ENCODE measurements at places on chromosomes 13 and 19.

DNA sequence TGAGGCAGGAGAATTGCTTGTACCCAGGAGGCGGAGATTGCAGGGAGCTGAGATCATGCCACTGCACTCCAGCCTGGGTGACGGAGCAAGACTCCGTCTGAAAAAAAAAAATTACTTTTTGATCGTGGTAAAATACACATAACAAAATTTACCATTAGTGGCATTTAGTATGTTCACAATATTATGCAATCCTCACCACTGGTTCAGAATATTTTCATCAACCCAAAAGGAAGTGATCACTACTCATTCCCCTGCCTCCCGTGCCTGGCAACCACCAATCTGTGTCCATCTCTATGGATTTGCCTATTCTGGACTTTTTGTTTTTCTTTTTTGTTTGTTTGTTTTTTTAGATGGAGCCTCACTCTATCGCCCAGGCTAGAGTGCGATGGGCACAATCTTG lies 1.2 kb upstream of the PALM3 start:
- DNase-seq: no peak

GRCh38 chr13:98834254-98834960 lies 81.9 kb upstream of the SLC15A1 start:
- DNase-seq: no peak

DNA sequence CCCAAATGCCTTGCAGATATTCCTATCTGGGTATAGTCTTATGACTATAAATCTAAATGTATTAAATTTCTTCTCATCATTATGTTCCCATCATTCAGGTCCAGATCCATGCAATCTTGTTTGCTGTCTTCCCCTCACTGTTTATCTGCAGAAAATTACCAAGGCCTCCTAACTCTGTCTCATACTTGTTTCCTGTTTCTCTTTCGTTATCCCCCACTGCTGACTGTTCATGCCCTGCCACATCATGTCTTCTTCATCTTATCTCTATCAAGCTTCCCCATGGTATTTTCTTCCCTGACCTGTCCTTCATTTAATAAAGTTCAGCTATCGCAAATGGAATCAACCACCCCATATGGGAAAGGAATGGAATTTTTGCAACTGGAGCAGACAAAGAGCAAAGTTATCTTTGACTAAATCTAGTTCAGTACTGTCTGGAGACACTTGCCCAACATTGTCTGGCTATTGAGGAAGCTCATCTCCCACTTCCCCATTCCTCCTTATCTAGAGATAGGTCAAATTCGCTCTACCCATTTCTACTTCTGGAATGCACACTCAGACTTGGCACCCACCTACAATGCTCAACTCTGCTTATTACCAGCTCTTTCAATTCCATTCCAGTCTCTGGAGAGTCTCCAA lies 1358.1 kb downstream of the EFNB2 start:
- DNase-seq: no peak

- no peak for DNase-seq
These were observed 316.0 kb upstream of the ARGLU1 start for GRCh38 chr13:106883976-106884375.

- no peak for DNase-seq
These were observed 107.8 kb upstream of the ATXN8OS start for GRCh38 chr13:69999875-70000274.

- no peak for DNase-seq
These were observed 104.7 kb upstream of the FREM2 start for GRCh38 chr13:38582133-38582532.

- no peak for DNase-seq
These were observed 267.3 kb downstream of the RFC3 start for GRCh38 chr13:34085204-34085603.

DNA sequence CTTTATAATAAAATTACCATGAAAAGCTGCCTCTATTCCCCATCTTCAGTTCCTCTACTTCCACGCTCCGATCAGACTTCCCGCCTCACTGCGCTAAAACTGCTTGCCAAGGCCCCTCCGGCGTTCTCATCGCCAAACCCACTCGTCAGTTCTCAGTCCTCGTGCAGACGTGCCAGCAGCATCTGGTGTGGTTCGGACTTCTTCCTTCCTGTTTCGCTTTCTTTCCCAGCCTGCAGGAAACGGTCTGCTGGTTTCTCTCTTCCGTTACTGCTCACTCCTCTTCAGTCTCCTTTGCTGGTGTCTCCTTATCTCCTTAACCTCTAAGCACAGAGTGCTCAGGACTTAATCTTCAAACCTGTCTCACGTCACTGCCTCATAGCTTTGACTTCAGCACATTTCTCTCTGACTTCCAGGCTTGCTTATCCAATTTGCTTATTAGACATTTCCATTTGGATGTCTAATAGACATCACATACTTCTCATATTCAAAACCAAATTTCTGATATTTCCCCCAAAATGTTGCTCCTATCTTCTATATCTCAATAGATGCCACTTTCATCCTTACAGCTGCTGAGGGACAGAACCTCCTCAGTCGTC lies 40.3 kb downstream of the RCBTB2 start:
- DNase-seq: peak; percentile 41

- no peak for DNase-seq
These were observed 16.0 kb upstream of the ZDHHC20 start for GRCh38 chr13:21475115-21475514.

DNA sequence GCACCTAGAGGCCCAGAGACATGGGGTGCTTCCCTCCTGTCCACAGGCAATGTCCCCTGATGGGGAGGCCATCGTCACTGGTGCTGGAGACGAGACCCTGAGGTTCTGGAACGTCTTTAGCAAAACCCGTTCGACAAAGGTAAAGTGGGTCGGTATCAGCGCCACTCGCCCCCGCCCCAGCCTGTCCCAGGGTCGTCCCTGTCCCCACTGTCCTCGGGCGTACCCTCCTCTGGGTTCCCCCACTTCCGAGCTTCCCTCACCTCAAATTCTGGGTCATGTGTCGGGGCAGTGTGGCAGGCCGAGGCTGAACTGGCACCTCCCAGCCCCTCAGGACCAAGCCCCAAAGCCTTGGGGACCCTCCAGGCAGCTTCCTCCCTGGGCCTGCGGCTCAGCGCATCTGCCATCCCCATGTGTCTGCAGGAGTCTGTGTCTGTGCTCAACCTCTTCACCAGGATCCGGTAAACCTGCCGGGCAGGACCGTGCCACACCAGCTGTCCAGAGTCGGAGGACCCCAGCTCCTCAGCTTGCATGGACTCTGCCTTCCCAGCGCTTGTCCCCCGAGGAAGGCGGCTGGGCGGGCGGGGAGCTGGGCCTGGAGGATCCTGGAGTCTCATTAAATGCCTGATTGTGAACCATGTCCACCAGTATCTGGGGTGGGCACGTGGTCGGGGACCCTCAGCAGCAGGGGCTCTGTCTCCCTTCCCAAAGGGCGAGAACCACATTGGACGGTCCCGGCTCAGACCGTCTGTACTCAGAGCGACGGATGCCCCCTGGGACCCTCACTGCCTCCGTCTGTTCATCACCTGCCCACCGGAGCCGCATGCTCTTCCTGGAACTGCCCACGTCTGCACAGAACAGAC lies 4.4 kb upstream of the TEKTIP1 start:
- no peak for DNase-seq

GRCh38 chr13:81139987-81140386 lies 799.1 kb upstream of the SPRY2 start:
- no peak for DNase-seq

GRCh38 chr13:111410232-111411021 lies 90.0 kb downstream of the TEX29 start:
- DNase-seq: no peak

GRCh38 chr13:32203736-32204135 lies 111.4 kb downstream of the ZAR1L start:
- DNase-seq: no peak

DNA sequence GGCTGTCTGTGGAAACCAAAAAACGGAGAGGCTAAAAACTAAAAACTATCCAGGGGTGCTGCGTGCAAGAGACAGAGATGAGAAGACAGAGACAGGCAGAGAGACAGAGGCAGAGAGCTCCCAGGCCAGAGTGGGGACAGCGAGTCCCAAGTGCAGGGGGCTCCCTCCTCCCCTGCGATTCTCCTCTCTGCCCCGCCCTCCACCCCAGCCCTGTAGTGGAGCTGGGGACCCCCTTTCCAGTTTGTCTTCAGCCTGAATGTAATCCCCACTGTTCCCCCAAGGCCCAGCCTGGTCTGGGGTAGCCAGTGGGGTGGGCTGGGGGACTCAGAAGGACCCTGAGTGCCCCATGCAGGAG lies 2.0 kb downstream of the NFIC start:
- no peak for DNase-seq

- DNase-seq: peak; percentile 47
These were observed at the start of gene CBARP for GRCh38 chr19:1237754-1238368. TSS of gene CBARP (minus strand) at chr19:1238005. CDS start at chr19:1236100, 1,905 bp downstream.

- DNase-seq: peak; percentile 16
These were observed 41.6 kb downstream of the TM9SF2 start for GRCh38 chr13:99542788-99543406.

DNA sequence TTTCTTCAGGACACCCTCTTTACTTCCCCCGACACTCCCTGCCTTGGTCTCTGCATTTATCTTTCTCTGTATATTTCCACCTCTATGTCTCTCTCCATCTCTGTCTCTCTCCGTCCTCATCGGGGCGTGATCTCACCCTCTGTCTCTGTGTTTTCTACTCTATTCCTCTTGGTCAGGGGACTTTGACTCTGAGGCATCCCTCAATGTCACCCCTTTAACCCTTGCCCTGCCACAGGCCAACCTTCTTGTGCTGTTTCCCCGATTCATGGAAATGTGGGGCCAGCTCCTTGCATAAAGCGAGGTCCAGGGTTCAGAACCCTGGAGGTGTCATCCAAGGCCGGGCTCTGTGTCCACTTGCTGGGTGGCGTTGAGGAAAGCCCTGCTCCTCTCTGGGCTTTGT lies 46.8 kb downstream of the COLGALT1 start:
- DNase-seq: no peak
